ENCODE measurements at places on chromosomes 7 and 10. TPM values are rescaled to one million over a fixed set of nuclear protein-coding genes. Genes with fewer than 3 reads are reported as not detected.
A peak's percentile ranks its signal among the peaks of the same experiment; 100 is the strongest.

Gene AMPH
- total RNA-seq, result 2.0 TPM

Gene VWDE
- total RNA-seq, result 24.7 TPM

DNA sequence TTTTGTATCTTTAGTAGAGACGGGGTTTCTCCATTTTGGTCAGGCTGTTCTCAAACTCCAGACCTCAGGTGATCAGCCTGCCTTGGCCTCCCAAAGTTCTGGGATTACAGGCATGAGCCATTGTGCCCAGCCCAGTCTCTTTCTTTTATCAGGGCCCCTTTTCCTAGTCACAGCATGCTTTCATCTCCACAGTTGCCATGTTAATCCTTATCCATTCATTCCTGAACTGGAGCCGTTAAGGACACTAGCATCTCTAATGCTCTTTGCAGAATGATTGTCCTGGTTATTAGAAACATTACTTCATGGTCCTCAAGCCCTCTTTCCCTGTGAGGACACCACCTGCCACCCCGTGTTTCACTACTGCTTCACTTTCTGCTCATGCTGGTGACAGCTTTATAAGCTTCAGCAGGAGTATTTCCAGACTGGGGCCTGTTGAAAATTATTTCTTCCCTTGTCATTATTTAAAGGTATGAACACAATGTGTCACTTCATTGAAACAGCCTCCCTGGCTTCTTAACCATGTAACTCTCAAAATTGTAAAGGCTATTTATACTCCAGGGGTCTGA is 313.9 kb downstream of the BMPER start:
- DNase-seq, result no peak
- no peaks in the 10 kb centered on the region for H3K36me3 ChIP-seq
- H3K4me3 ChIP-seq, result no peak overlapping the region
- no peaks in the 10 kb centered on the region for H3K27me3 ChIP-seq
- peaks cover 8% of the 10 kb centered on the region for H3K4me1 ChIP-seq

DNA sequence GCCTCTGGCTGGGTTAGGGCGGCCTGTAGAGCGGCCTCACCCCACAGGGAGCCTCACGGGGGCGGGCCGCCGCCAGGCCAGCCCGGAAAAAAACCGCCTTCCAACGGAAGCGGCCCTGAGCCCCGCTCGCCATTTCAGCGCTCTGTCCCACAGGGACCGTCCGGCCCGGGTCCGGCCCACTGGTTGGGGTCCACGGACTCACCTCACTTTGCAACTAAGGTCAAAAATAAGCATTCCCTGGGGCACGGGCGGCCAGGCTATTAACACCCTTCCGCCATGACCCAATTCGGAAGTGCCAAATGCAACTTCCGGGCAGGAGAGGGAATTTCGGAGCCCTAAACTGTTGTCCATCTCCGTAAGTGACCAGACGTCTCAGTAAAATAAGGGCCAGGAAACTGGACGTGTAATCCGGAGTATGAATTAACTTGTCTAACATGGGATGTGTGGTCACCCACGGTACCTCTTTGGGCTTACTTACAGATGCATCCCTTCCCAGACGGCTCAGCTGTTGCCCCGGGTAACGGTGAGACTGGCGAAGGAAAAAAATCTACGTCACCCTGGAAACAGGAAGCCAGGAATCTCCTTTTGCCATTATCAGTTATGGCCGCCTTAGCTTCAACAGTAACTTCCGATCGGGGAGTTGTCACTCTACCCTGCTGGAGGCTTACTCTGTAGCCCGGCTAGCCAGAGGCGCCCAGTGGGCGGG is at the start of gene BBIP1:
BBIP1 (minus strand) TSS at position 538 of the 706 bp plus-strand sequence. CDS start 1,023 bp downstream, outside the sequence.
- no peaks in the 10 kb centered on the region for H3K36me3 ChIP-seq
- no peaks in the 10 kb centered on the region for H3K27me3 ChIP-seq
- peaks cover 37% of the 10 kb centered on the region for H3K4me1 ChIP-seq

GRCh38 chr10:70753841-70754621 is 31.1 kb downstream of the TBATA start:
- H3K27ac ChIP-seq, result no peak overlapping the region
- no peaks in the 10 kb centered on the region for H3K27me3 ChIP-seq
- DNase-seq, result no peak
- peaks cover 14% of the 10 kb centered on the region for H3K4me1 ChIP-seq
- no peaks in the 10 kb centered on the region for H3K36me3 ChIP-seq

DNA sequence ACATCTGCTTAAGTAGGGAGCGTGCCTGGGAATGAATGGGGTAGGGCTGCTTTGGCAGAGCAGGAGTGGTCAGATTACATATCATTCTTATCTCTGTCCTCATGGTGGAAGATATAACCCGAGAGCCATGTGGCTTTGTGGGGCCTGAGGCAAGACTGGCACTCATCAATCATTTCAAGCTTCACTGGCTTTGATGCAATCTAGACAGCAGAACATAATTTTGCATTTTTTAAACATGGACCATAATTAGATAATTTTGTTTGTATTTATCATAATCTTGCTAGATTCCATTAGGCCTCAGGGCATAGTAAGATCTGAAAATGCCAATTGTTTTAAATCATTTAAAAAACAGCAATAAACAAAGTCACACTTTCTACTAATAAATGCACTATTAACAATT is 480.3 kb downstream of the NXPH1 start:
- no peaks in the 10 kb centered on the region for H3K27me3 ChIP-seq
- no peak overlapping the region for H3K27ac ChIP-seq
- H3K4me3 ChIP-seq, result no peak overlapping the region
- no peaks in the 10 kb centered on the region for H3K36me3 ChIP-seq
- no peak for DNase-seq

- no peaks in the 10 kb centered on the region for H3K27me3 ChIP-seq
- no peak overlapping the region for H3K4me3 ChIP-seq
- H3K36me3 ChIP-seq, result no peaks in the 10 kb centered on the region
- H3K27ac ChIP-seq, result peak overlapping the region; percentile 60
Observed at GRCh38 chr10:16966991-16967865, 150.0 kb upstream of the RSU1 start.

Data from mesothelial cell of epicardium (in vitro differentiated cells).